ENCODE measurements at places on chromosomes 2 and 18.

DNA sequence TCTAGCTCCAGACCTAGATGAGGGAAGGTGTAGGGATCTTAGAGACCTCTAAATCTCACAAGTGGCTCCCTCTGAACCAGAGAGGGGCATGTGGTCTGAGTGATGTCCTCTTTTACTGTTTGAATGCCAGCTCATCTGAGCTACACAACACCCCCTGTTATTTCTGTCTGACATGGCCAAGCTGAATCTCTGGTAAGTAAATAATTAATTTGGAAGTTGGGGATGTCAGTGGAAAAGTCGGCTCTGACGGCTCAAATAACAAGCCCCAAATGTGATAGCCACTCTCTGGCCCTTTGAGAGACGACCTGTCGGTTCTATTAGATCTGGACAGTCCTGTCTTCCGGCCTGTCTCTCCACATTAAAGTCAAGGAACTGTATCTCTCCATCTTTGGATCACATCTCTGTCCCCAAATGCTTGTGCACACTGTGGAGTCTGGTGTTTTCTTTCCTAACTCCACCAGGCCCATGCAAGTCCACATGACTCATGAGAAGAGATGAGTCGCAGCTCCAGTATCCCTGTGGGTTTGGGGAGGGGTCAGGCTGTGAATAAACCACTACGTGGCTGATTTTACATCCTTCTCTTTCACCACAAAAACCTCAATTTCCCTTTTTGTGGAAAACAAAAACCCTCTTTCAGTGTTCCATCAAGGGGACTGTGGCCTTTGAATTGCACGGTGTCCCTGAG is 52.5 kb downstream of the SETBP1 start:
- no peak for DNase-seq

DNA sequence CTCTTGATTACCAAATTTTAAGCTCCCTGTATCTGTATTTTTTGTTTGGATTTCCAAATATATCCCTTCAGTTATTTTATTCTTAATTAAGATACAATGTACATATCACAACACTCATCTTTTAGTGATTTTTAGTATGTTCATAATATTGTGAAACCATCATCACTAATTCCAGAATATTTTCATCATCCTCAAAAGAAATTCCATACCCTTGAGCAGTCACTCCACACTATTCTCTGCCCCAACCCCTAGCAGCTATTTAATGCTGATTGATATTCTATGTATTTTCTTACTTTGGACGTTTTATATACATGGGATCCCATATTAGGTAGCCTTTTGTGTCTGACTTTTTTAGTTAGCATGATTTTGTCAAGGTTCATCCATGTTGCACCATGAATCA is 127.4 kb upstream of the SLC8A1 start:
- DNase-seq = no peak

- DNase-seq = no peak
Observed at GRCh38 chr2:17878281-17879136, at the start of gene KCNS3. TSS of gene KCNS3 (plus strand) at chr2:17878667. CDS start at chr2:17931009, 52,342 bp downstream.

DNA sequence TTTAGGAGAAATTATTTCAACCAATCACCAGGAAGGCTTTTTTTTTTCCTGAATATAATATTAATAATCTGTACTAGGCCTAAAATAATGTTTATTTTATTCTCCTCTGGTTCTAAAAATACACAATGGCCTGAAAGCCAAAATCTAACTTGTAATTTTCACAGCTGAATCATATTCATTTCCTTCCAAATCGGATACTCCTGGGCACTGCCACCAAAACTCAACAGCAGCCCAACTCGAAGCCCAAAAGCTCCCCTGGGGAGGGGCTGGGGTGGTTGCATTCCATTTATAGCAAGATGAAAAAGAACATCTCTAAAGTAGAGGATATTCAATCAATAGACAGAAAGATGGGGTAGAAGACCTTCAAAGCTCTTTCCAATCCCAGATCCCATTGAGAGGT is 100.5 kb upstream of the SETBP1 start:
- DNase-seq = no peak

GRCh38 chr18:79384151-79384807 is 11.5 kb upstream of the NFATC1 start:
- DNase-seq = no peak

- DNase-seq = no peak
Observed at GRCh38 chr2:111642586-111643327, 241.2 kb downstream of the ANAPC1 start.

Data from spinal cord (tissue), 10 donors.